HuH-7.5 (cell line): ENCODE measurements at places on chromosomes 4 and X.
A peak's percentile ranks its signal among the peaks of the same experiment; 100 is the strongest.

DNA sequence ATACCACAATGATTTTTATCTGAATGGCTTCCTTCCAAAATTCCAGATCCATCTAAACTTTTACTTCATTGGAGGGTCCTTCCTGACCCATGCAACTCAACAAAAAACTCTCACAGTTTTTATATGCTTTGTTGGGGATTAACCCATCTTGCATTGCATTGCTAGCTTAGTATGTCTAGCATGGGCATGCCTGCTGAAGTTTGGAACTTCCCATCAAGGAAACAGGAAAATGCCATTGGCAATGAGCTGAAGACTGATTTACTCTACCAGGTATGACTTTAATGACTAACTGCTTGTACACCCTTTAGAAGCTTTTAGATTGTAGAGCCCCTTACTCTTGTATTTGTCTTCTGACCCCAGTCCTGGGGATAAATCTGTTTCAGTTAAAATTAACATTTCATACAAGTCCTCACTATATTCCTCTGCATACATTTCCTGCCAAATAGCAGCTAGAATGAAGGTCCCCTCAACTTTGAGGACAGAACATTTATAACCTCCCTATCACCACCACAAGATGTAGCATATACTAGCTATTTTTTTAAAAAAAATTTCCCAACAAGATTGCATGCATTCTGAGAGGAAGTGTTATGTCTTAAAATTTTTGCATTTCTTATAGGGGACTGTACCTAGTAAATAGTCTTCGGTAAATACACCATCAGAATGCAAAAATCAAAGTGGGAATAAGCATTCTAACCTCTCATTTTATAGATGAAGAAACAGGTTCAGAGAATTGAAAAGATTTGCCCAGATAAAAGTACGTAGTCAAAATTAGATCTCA, 52.5 kb upstream of the ATXN3L start:
- no peak for DNase-seq

DNA sequence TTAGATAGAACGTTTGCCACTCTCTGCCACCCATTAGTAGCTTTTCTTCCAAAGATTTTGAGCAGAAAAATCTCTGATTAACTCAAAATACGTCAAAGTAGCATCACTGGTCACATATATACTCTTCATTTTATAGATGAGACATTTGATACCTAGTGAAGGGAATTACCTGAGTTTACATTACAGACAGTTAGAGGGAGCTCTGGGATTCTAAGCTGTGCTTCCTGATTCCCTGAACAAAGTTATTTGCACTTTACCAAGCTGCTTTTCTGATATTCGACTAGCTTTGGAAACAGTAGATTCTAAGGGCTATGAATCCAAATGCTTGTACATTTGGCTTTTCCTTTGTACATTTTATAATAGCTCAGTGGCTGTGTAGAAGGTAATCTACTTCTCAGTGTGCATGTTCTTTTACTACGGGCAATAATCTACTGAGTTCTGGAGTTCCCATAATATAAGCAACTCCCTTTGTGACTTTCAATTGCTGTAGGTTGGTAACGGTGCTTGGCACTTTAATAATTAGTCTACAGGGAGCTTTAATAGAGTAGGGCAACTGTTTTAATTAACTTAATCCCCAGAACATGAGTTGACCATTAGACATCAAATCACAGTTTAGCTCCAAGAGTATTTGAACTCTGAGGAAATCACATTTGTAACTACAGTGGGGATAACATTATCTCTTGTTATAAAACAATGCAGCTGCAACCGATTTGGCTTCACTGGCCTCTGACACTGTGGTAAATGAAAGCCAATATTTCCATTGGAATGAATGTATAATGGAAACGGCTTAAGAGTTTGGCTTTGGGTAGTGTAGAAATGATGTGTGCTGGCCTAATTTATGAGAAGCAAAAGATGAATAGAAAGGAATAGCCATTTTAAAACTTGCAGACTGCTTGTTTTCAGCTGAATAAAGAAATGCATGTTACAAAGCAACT, 1602.4 kb downstream of the STIM2 start:
- no peak for DNase-seq

DNA sequence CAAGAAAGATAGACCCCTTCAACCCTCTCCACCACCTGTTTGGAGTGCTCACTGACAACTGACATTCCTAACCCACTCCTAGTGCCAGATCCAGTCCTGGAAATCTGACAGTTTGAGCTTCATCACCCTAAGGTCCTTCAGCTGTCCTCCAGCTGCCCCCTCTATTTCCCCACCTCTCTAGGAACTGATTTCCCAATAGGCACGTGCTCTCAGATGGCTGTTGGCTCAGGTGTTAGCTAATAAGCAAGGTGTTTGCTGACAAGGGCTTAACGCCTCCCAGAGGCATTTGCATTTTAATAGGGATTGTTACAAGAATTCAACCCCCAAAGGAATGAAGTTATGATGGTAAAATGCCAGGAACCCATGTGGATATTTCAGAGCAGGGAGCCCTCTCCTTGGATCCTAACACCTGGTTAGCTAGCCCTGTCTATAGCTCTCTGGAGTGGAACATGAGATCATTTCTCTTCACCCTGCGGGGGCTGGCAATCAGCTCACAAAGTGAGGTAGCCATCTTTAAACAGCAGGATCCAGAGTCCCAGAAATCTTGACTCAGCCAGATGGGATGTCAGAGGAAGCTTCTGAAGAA, 348.5 kb upstream of the SFRP2 start:
- DNase-seq, result no peak

DNA sequence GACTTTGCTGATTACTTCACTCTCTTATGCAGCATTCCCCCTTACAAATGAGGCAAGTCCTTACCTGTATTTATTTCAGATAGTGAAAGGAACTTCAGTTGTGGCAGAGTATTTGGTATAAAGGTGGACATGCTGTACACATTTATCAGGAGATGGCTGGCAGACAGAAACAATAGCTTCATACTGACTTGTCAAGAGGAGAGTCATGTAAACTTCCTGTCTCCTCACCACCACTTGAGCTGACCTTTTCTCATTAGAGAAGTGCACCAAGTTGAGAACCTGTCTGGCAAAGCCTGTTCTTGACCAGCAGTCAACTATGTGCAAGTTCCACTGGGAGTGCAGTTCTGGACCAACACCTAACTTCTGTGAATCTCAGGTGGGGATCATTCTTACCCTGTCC, 80.8 kb downstream of the LARP1B start:
- no peak for DNase-seq

DNA sequence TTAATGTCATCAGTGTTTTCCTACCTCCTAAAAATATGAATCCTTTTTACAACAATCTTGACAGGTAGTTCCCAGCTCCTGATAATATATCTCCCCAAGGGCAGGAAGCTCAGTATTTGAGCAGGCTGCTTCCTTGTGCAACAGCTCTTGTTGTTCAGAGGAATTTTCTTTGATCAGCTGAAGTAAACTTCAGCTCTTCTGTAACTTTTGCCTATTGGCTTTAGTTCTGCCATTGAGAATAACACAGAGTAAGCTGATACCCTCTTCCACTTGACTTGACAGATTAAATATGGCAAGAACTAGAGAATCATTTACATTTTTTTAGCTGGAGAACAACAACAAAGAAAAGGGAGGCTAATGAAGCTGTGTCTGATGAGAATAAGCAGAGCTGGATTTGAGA, 75.2 kb downstream of the LUZP4 start:
- DNase-seq, result no peak

GRCh38 chr4:102356562-102357202, 11.4 kb upstream of the SLC39A8 start:
- no peak for DNase-seq

DNA sequence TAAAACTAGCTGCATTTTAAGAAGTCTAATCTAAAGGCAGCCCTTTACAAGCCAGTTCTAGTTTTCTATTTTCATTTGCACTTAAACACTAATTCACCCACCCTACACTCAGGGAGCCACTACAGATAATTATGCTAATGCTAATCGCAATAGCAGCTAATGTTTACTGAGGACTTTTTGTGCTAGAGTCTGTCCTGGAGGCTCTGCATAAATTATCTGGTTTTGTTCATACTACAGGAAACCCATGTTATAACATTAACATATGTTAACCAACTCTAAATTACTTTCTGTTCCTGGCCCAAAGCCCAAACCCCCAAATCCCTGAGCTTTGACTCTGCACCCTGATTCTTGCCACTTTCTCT, 480 bp upstream of the RADX start:
- DNase-seq, result no peak

GRCh38 chr4:28548594-28548993, 1688.0 kb downstream of the STIM2 start:
- no peak for DNase-seq

DNA sequence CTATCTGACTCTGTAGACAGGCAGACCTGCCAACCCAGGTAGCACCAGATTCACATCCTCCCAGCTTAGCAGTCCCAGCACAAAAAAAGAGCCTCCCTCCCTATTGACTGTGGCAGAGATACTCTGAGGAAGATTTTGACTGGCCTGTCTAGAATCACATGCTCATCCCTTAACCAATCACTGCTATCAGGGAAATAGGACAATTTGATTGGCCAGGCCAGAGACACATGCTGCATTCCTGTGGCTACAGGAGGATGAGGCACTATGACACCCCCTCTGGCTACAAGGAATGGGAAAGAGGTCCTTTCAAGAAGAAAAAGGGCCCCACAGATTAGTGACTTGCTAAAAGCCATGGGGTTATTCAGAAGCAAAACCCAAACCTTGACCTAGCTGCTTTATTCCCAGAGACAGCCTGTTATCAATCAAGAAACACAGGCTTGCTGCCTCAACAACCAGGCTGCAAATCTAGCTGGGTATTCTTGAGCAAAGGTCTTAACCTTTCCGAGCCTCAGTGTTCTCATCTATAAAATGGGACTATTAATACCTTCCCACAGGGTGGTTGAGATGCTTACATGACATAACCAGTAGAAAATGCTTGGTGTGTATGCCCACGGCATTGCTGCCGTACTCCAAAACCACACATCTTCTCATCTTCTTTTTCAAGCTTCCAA, 147.6 kb downstream of the BCOR start:
- DNase-seq, result no peak

GRCh38 chr4:108172753-108173598, 4.2 kb upstream of the LEF1 start:
- peak; percentile 64 for DNase-seq

DNA sequence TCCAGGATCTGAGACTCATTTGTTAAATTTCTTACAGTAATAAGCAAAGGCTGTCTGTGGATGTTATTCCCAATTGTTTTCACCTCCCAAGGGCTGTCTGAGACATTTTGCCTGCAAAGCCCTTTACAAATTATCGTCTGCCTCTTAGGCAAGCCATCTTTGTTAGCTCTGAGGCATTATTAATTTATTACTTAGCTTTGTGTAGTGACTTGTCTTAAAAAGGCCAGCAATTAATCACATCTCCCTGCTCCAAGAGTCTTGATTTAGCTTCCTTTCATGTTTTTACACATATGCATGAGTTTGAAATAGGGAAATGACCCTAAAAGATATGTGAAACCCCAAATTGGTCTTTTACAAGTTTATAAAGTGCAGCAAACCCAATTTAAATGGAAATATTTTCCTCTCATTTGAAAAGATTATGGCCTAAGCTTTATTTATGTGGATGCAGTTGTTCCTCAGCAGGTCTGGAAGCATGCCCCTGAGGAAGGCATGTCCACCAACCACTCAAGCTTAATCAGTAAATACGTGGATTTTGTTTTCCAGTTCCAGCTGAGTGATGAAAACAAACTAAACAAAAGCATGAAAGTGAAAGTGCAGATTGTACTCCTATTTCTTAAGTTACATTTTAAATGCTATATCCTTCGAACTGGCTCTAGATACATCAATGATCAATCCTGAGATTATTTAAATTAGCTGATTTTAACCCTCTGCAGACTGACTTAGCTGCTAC, 173.6 kb upstream of the LNX1 start:
- DNase-seq, result no peak

GRCh38 chr4:2843941-2844584, 419 bp downstream of the ADD1 start:
- DNase-seq, result peak; percentile 55

DNA sequence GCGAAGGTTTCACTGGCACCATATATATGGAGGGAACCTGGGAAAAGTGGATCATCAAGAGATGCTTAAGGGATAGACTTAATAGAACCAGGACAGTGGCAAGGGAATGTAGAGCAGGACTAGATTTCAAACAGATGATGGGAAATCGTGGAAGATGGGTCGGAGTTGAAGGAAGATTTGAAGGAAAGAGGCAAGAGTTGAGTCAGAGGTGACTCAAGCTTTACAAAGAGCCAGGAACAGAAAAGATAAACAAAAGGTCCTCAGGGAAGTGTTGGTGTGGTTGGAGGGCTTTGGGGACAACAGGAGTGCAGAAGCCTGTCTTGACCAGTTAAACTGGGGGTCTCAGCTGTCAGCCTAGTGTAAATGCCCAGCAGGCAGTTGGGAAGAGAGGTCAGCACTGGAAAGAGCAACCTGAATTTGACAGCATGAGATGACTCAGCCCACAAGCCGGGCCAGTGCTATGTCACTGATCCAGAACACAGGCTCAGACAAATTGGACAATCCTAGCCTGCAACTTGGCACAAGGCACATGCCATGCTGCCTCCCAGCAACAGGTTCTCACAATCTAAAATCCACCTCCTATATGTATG, 230.5 kb downstream of the IDS start:
- DNase-seq, result no peak

GRCh38 chr4:12770351-12770750, 713.8 kb downstream of the RAB28 start:
- no peak for DNase-seq
